Lung microvascular endothelial cell (primary cell): ENCODE measurements at places on chromosomes 1 and 21.

DNA sequence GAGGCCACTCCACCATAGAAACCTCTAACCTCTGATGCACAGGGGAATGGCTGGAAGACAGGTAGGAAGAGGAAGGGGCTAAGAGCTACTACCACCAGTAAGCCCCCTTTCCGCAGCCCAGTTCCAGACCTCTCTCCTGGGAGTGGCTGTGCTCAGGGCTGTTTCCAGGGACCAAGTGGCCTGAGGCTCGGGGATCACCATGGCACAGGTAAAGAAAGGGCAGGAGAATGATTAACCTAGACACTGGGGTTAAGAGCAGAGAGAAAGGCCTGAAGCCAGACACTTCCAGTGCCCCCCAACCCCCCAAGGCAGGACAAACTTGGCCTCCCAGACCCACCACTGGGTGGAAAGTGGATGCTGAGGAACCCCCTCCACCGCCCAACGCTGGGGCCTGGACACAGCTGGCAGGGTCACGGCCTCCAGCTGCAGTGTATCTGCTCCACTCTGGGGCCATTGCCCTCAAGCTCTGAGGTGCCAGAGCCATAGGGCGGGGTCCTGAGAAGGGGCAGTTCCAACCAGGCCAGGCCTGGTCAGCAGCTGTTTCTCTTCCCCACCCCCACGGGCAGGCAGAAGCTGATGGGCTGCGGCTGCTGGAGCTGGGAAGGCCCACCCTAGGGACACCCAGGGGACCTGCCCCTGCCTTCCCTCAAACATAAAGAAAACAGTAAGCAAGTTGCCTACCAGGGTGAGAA lies 2.6 kb downstream of the TAGLN2 start:
- peak; percentile 35 for DNase-seq

DNA sequence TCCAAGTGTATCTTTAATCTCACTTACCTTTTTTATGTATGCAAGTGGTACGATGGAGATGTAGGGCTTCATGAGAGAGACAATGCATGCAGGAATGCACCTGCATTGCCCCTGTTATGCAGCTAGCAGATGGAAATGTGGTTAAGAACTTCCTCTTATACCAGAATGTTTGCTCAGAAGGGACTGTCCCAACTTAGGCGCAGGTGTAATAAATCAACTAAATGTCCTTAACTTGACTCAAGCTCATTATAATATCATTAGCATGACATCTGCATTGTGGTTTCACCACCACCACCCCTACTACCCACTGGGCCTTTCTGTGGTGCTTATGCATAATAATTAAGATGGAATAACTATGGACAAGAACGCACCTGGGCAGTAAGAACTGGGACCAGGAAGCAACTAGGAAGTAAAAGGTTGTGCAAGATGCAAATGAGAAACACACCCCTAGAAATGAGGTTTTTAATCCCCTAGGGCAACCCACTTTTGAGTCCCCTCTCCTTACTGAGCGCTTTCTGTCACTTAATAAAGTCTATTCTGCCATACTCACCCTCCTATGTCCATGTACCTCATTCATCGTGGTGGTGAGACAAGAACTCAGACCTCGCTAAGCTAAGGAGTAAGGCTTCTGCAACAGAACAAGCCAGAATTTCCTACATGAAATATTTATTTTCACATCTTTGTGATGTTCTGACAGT lies 1103.3 kb upstream of the B3GALT2 start:
- DNase-seq, result no peak

GRCh38 chr1:107840725-107841124 lies 124.3 kb downstream of the VAV3 start:
- no peak for DNase-seq

GRCh38 chr1:15426492-15427279 lies 11.6 kb upstream of the CTRC start:
- DNase-seq, result no peak

GRCh38 chr1:87674791-87675190 lies 346.1 kb downstream of the LMO4 start:
- DNase-seq, result no peak
